Amniotic stem cell (primary cell): ENCODE measurements at places on chromosomes 3 and 15.

DNA sequence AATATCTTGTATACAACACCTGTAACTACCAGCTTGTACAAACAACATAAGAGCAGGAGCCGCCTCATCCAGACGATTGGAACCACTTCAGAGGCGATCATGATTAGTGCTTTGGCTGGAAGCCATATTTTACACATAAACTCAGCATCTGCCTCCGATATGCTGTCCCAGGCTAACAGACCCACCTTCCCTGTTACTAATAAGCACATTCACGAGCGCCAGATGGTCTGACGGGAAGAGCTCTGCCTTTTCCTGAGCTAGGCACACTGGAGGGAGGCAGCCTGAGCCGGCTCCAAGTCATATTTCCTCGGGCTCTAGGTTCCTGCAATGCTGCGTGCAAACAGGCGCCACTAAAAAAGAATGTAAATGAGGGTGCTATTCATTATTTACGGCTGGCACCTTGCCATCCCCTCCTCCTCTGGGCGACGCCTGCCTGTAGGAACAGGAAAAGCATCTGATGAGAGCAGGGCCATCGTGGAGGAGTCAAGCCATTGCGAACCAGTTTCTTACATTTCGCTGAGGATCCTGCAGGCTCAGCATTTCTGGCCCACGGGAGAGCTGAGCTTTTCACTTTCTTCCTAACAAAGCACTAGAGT, 98.2 kb downstream of the ANXA2 start:
- DNase-seq = no peak

- DNase-seq = no peak
These were observed 28.3 kb downstream of the MITF start for GRCh38 chr3:69767571-69767970.

GRCh38 chr15:92224843-92225242, 168.8 kb upstream of the ST8SIA2 start:
- no peak for DNase-seq

- no peak for DNase-seq
These were observed 66.0 kb downstream of the HMCES start for GRCh38 chr3:129344540-129345220.

GRCh38 chr3:196990601-196991007, 22.0 kb upstream of the PIGZ start:
- no peak for DNase-seq

- DNase-seq = no peak
These were observed 32.2 kb upstream of the FMN1 start for GRCh38 chr15:33226559-33227181.

- DNase-seq = no peak
These were observed 47.7 kb downstream of the PDZRN3 start for GRCh38 chr3:73576999-73577461.

DNA sequence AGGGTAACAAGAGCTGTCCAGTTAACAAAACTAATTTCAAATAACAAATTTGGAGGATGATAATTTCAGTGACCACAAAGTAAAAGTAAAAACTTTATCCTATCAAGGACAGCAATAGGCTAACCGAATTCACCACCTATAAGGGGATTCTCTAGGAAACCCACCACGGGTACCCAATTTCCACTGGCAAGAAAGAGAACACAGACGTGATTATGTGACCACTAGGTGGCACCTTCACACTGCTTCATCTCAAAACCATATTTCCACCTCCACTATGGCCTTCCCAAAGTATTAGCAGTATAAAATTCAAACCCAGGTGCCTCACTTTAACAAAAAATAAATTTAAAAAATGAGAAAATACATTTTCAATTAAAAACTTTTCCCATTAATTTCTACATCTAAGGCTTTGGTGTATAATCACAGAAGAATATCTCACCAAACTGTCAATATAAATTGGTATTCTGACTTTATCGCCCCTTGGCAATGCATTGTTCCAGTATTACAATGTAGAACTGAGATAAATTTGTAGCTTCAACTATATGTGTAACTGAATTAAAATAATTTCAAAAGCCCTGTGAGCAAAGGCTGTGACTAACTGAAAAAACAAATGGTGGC, 96.5 kb downstream of the FSIP1 start:
- DNase-seq = peak; percentile 37

- DNase-seq = no peak
These were observed 3.9 kb downstream of the SCN5A start for GRCh38 chr3:38645601-38646000.

GRCh38 chr3:15456321-15456720, 28.9 kb downstream of the EAF1 start:
- DNase-seq = no peak

DNA sequence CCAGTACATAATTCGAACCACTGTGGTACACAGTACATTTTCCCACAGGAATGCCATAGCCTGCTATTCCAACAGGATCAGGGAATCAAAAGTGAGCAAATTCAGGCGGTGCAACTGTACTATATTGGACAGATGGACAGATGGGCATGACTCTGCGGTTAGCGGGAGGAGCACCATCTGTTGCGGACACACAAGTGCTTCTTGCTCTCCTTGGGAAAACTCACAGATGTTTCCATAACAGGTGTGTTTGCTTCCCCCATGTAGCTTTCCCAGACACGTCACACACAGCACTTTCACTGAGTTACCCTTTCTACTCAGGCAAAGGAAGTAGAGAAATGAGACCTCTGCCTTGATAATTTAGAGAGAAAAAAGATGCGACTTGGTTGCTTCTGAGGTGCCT, 325.1 kb upstream of the THBS1 start:
- no peak for DNase-seq

DNA sequence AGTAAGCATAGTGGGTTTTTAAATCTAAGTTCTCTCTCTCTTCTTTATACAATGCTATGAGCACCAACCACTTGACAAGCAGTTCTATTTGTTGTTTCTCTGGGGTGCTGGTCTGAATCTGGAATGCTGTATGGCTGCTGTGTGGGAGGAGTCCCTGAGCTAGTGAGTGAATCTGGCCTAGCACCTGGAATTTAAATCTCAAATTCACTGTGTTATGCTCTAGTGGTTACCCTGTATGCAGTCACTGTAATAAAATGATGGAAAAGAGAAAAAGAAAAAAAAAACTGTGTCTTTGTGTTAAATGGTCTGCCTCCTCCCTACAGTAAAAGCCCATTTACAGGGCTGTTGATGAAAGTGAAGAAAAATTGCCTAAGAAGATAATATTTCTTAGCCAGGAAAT, 155.0 kb downstream of the ATP8B4 start:
- no peak for DNase-seq

DNA sequence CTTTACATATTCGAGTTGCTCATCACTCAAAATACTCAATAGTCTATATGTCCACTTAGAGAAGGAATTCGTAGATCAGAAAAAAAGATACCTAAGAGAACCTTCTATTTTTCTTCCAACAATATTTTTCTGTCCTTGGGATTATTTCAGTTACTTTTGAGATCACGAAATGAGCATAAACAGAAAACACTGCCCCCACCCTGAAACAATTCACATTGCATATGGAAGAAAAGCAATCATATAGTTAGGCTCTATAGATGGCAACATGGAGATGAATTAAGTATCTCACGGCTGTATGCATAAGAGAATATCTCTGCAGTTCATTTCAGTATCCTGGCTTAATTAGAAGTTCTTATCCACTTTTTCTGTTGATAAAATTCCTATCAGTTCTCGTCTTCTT, 391.1 kb downstream of the FGF12 start:
- DNase-seq = no peak

- DNase-seq = no peak
These were observed 120.9 kb downstream of the NEK11 start for GRCh38 chr3:131147534-131147933.

GRCh38 chr15:25863111-25863967, at the start of gene ATP10A:
Gene ATP10A, minus strand, starts transcription at chr15:25863327. Its CDS starts 231 bp downstream, at chr15:25863096.
- DNase-seq = peak; percentile 38

GRCh38 chr3:94036909-94037507, 8.6 kb upstream of the STX19 start:
- no peak for DNase-seq

DNA sequence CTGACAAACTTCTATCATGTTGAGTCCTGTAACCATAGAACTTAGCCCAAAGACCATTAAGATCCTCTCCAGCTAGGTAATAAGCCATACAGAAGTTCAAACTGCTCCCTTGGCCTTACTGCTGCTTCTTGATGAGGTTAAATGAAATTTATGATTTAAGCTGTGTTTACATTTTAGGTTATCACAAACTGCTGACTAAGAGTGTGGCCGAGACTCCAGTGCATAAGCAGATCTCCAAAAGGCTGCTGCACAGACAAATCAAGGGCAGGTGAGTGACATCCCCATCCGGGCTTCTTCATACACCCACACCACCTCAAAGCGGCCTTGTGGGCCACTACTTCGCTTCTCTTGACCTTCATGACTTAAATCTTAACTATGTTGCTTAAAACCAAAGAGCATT, 39.0 kb downstream of the KIF7 start:
- no peak for DNase-seq

DNA sequence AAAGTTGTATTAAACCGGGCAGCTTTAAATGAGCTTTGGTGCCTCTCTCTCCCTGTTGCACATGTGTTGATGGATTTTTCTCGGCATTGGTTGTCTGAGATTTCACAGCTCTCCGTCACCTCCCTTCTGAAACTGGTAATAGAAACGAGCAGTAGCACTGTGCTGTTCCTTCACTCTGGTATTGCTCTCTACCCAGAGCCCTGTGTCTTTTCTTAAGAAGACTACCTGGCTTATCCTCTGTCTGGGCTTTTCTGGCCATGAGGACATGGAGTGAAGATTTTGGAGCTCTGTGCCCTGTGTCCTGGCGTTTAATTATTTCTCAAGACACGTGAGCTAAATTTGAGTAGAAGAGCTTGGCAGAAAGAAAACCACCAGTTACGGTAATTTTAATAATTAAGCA, 209.6 kb upstream of the EIF1B start:
- no peak for DNase-seq

- DNase-seq = no peak
These were observed 10.2 kb downstream of the PXYLP1 start for GRCh38 chr3:141241616-141242376.

- no peak for DNase-seq
These were observed 180.7 kb upstream of the SYNPR start for GRCh38 chr3:63097396-63097795.

- no peak for DNase-seq
These were observed 556.0 kb downstream of the OTOL1 start for GRCh38 chr3:162052636-162053035.

DNA sequence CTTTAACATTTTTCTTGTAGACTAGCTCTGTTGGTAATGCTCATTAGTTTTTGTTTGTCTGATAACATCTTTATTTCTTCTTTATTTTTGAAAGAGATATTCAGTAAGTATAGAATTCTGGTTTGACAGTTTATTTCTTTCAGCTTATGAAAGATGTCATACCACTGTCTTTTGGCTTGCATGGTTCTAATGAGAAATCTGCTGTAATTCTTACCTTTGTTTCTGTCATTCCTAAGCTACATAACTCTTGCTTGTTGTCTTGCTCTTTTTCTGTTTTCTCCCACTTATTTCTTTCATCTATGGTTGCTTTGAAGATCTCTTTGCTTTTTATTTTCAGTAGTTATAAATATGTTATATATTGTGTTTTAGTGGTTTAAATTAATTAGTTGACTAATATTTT, 87.2 kb upstream of the PEX5L start:
- DNase-seq = no peak

- DNase-seq = peak; percentile 94
These were observed 48.0 kb upstream of the FSTL1 start for GRCh38 chr3:120498556-120499346.

GRCh38 chr15:74727727-74728126, 2.4 kb upstream of the CYP1A1 start:
- no peak for DNase-seq

DNA sequence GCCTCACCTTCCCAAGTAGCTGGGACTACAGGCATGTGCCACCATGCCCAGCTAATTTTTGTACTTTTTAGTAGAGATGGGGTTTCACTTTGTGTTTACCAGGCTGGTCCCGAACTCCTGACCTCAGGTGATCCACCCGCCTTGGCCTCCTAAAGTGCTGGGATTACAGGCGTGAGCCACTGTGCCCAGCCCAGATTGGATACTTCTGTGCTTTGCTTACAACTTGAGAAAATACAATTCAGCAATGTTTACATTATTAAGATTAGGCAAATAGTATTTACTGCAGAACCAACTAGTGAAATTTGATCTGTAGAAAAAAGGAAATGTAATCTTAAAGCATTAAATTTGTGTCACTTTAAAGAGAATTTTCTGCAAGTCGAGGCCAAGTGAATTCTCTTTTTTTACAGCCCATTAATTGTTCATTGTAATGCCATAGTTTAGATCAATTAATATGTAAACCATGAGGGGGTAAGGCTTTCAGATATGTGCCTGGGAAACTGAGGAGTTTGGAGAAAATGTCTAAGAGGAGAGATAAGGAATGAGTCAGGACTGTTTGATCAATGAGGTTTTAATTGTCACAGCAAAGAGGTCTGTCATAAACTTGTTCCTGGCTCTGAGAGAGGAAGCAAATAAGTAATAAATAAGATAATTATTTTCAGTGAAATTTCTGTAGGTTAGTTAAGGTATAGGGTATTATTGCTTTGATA, 15.3 kb downstream of the PYDC2 start:
- no peak for DNase-seq

DNA sequence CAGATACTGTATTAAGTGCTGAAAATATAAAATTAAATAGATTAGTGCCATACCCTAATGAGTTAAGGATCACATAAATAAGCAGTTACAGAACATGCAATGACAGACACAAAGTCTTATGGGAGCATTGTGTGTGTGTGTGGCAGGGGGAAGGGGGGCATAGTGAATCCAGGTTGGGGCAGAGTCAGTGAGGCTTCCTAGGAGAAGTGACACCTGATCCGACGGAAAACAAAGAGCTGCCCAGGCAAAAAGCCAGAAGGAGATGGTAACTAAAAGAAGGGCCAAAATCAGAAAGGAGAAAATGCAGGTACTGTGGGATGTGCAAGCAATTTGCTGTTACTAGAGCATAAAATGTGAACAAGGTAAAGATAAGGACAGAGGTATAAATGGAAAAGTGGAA, 80.1 kb upstream of the CHRM5 start:
- no peak for DNase-seq

- DNase-seq = no peak
These were observed 33.8 kb downstream of the CCDC66 start for GRCh38 chr3:56590814-56591213.

DNA sequence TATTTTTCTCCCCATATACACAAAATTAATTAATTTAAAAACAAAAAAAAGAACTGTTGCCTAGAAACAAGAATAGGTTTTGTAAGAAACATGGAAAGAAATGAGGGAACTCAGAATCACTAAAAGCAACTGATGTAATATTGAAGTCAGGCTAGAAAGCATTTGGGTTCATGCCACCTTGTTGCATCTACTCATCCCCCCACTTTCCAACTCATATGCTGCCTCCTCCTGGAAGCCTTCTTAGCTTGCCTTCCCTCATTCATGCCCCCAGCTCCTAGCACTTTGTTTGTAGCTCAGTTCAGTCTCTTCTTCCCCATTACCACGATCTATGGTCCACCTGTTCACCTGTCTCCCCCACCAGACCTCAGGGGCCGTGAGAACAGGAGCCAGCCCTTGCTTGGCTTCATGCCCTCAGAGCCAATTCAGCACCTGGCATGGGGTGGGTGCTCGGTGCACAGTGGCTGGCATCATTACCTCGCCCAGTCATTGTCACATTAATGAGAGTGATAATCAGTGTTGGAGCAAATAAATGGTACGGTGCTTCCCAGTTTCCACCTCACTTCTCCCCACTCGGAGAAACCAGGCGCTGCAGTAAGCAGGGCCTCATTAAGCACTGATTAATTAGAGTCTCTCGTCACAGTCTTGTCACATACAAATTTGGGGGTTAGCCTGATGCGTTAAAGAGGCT, 62.4 kb upstream of the SLC6A1 start:
- no peak for DNase-seq
